Stimulated activated CD4-positive, alpha-beta T cell treated with anti-CD3 and anti-CD28 coated beads, TNF-alpha, amount 100 ng/mL, for 48 hours (primary cell): ENCODE measurements at places on chromosomes 7 and 10.

DNA sequence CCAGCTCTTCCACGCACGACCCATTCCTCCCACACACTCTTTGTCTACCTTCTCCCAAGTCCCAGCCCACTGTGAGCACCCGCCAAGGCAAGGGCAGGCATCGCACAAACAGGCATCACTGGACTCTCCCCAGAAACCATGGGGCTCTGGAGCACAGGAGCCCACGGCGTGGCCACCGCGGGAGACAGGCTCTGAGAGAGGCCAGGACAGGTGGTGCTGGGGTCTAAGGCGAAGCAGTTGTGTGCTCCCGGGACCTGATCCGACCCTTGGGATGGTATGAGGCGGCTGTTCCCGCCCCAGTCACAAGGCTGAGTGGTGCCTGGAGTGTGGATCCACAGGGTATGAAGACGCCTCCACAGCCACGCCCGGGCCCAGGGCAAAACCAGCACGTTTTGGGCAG lies 156.9 kb downstream of the MAD1L1 start:
- DNase-seq = no peak

GRCh38 chr10:6576326-6576725 lies 3.8 kb downstream of the PRKCQ start:
- no peak for DNase-seq

- DNase-seq = no peak
Observed at GRCh38 chr10:58177362-58177947, 90.2 kb downstream of the IPMK start.

GRCh38 chr10:58888957-58889356 lies 287.5 kb upstream of the PHYHIPL start:
- no peak for DNase-seq

DNA sequence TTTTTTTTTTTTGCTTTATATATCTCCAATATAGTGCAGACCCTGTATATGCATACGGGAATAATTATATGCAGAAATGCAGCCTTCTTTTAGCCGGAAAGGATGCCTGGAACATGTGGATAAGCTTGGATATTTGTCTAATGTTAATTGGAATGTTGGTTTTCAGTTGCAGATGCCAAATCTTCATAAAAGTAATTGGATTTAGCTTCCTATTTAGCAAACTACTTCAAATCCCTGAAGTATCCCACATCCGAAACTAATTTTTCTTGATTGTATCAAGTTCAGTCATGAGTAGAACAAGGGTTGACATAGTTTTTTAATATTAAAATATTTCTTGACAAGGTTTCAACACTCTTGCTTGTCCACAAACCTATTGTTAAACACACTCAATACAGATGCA lies 281.7 kb downstream of the BBS9 start:
- DNase-seq = no peak

- no peak for DNase-seq
Observed at GRCh38 chr7:72058579-72058978, 353.6 kb downstream of the CALN1 start.

- no peak for DNase-seq
Observed at GRCh38 chr10:33355274-33355673, 20.8 kb upstream of the NRP1 start.

GRCh38 chr10:110334061-110334656 lies 29.4 kb upstream of the SMNDC1 start:
- DNase-seq = no peak

GRCh38 chr10:23432166-23432565 lies 6.7 kb upstream of the OTUD1 start:
- DNase-seq = no peak

DNA sequence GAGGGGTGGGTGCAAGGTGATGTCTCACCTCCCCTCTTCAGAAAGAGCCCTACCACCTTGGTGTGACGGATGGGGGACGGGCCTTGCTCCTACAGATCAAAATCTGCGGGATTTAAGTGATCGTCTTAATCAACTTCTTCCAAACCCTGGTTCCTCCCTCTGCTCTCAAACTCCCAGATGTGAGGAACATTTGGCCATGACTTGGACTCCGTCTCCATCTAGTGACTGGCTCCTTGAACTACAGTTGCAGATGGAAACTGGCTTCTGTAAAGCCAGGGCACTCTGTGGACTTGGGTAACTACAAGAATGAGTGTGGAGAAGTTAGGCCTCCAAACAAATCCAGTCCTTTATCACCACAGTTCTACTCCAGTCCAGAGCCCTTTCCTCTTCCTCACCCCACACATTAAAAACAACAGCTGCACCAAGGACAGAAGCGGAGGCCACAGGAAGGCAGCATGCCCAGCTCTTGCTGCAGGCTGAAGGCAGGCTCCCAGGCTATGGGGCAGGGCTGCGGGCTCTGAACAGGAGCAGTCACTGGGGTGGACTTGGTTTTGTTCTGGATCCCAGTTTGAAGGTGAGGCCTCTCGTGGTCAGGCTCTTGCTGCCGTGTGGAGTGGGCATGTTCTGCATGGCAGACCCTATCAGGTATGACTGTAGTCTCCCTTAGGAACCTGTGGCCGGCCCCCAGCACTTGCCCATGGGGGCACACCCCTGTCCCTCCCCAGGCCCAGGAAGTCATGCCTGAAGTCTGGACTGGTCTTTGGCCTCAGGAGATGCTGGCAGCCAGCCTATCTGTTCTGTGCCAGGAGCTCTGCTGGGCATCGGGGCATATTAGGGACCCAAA lies 79.4 kb downstream of the VWC2 start:
- DNase-seq = no peak

DNA sequence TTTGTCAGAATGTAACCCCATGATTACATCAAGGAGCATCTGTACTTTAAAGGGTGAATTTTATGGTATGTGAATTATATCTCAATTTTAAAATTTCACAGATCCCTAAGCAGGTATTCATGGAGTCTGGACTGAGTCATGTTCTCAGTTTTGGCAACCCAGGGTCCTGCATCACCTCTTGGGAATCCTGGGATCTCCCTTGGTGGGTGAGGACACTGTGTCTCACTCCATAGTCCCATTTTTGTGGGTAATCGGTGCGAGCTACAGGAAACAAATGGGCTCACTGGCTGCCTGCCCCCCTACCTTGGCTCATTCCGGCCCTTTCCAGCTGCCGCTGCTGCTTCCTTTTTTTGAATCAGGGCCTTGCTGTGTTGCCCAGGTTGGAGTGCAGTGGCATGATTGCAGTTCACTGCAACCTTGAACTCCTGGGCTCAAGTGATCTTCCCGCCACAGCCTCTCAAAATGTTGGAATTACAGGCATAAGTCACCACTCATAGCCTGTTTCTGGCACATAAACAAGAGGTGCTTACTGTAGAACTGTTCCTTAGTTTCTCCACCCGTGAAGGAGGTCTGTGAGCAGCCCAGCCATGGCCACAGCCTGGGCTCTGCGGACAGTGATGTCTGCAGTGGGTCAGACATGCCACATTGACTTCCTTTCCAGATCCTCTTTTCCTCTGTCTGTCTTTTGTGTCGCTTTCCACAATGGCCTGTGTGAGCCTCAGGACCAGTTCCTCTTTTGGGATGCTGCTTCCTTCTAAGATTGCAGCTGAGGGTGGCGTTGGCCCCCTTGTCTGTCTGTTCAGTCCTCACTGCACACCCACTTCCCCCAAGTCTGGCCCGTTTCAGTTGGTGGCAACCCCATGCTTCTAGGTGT lies 14.5 kb downstream of the PALD1 start:
- no peak for DNase-seq

DNA sequence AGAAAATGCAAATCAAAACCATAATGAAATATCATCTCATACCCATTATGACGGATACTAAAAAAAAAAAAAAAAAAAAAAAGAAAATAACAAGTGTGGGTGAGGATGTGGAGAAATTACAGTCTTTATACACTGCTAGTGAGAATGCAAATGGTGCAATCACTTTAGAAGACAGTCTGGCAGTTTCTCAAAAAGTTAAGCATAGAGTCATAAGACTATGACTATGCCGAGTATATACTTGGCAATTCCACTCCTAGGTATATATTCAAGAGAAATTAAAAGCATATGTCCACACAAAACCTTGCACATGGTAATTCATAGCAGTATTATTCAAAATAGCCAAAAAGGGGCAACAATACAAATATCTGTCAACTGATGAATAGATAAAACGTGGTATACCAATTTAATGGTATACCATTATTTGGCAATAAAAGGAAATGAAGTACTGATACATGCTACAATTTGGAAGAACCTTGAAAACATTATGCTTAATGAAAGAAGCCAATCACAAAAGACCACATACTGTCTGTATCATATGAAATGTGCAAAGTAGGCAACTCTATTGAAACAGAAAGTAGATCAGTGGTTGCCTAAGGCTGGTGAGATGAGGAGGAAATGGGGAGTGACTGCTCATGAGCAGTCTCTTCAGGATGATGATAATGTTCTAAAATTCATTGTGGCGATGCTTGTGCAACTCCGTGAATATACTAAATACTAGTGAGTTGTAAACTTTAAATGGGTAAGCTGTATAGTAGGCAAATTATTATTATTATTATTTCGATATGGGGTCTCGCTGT lies 90.1 kb upstream of the NANOS1 start:
- DNase-seq = no peak

- DNase-seq = no peak
Observed at GRCh38 chr10:110857265-110858171, 14.2 kb upstream of the PDCD4 start.

GRCh38 chr10:102691285-102692066 lies 22.7 kb downstream of the ARL3 start:
- no peak for DNase-seq

DNA sequence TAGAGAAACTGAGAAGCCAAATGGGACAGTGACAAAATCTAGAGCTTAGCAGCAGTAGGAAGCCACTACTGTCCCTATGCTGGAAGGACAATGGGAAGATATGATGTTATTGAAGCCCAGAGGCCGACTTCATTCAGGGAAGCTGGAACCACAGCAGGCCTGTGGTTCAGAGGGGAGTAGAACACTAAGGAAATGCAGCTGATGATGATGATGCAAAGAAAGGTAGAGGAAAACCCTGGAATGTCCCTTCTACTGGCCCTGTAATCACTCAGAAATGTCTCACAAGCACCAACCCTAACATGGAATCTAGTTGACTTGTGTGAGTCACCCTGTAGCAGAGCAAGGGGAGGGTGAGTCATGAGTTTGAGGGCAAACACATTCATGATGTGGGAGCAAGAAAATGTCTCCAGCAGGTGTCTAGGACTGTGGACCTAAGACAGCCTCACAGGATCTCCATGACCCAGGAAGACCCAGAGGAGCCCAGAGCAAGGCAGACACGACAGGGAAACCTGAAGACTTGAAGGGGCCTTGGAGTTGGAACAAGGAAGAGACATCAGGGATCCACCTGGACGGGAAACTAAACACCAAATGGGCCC lies 37.0 kb upstream of the LRRC17 start:
- peak; percentile 26 for DNase-seq

DNA sequence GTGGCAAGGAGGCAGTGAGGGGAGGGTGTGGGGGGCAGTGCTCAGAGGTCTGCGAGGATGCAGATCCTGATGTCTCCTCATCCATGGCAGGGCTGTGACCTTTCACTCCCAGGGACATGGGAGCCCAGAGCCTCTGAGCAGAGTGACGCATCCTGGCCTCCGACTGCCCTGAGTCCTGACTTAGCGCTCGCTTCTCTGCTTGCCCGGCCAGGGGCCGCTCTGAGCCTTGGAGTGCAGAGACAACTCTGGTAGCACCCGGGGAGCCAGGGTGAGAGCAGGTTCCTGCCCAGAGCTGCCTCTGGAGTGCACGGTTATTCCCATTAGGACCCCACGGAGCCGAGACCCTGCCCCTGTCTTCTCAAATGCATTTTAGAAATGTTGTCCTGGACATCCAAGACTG lies 188.0 kb downstream of the TCERG1L start:
- no peak for DNase-seq

- DNase-seq = peak; percentile 32
Observed at GRCh38 chr10:48289501-48290238, 15.2 kb upstream of the FRMPD2 start.

- DNase-seq = no peak
Observed at GRCh38 chr10:50232261-50232639, 19.1 kb downstream of the ASAH2 start.

GRCh38 chr10:61900829-61901792 lies at the start of gene ARID5B:
TSS of gene ARID5B (plus strand) at chr10:61901699. CDS start at chr10:61901710, 11 bp downstream.
- no peak for DNase-seq

DNA sequence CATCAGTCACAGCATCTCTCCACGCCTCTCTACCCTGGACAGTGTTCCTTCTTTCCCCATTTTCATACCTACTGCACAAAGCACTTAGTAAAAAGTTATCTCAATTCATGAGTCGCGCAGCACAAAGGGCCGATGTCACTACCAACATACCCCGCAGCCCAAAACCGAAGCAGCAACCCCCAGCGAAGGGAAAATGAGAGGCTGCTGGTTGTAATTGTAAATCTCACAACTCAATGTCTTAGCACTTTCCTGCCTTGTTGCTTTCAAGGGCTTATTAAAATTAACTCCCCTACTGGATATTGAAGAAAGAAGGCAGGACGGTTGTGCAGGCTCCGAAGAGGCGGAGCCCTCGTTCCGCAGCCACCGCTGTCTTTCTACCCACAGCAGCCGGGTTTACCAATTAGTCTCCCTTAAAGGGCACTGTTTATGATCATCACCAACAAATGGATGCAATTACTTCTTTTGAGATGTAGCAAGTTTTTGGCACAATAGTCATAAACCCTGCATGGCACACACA lies 6.5 kb downstream of the DIP2C start:
- no peak for DNase-seq

- DNase-seq = no peak
Observed at GRCh38 chr7:157827863-157828160, 491.0 kb downstream of the DNAJB6 start.

DNA sequence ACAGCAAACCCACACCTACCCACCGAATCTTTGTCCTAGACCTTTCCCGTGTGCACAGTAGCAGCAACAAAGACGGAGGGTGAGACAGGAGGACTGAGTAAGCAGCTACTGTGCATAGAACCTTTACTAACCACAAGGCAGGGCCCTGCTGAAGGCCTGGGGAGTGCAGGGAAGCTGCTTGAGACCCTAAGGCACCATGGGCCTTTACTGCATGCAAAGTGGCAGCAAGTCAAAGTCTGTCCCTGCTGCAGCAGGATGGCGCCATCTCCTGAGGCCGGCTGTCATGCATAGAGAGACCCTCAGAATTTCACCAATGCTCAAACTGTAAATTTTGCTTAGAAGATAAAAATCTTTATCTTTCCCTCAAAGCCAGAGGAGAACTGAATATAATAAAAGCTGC lies 610.5 kb downstream of the ACTR3B start:
- DNase-seq = no peak

DNA sequence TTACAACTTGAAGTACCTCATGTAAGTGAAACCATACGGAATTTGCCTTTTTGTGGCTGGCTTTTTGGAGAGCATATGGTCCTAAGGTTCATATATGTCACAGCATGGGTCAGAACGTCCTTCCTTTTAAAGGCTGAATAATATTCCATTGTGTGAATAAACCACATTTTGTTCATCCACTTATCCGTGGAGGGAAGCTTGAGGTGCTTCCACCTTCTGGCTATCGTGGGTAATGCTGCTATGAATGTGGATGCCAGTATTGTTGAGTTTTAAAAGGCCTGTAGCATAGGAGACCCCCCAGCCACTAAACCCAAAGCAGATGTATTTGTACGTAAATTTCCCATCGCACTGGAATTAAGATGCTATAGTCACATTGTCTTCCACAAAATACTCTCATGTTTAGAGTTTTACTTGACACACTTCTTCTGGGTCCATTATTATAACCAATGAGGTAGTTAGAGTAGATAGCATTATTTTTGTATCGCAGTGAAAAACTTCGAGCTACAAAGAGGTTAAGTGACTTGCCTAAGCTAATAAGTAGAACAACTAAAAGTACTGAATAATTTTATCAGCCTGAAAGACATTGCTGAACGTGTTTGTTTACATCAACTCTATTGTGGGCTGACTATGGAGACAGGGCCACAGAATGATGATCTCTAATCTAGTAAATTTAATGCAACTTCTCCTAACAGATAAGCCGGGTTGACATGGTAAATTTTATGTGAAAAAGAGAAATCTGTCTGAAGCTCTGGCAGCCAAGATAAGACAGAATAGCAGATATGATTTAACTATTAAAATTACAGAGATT lies 183.0 kb upstream of the CTBP2 start:
- no peak for DNase-seq
